H1 (cell line): ENCODE measurements at places on chromosomes 7 and 10.

DNA sequence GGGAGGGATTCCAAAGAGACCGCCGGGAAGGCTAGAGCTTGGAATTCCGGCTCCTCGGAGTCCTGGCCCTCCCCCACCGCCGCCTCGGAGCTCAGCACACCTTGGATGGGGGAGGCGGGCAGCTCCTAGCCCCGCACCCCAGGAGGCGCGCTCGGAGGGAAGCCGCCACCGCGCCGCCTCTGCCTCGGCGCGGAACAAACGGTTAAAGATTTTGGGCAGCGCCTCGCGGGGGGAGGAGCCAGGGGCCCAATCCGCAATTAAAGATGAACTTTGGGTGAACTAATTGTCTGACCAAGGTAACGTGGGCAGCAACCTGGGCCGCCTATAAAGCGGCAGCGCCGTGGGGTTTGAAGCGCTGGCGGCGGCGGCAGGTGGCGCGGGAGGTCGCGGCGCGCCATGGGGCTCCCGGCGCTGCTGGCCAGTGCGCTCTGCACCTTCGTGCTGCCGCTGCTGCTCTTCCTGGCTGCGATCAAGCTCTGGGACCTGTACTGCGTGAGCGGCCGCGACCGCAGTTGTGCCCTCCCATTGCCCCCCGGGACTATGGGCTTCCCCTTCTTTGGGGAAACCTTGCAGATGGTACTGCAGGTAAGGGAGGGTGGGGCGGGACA is at the start of gene CYP26A1:
TSS of gene CYP26A1 (plus strand) at position 355 of the 608 bp plus-strand sequence. CDS start at position 397, 42 bp downstream.
- peak; percentile 81 for DNase-seq

DNA sequence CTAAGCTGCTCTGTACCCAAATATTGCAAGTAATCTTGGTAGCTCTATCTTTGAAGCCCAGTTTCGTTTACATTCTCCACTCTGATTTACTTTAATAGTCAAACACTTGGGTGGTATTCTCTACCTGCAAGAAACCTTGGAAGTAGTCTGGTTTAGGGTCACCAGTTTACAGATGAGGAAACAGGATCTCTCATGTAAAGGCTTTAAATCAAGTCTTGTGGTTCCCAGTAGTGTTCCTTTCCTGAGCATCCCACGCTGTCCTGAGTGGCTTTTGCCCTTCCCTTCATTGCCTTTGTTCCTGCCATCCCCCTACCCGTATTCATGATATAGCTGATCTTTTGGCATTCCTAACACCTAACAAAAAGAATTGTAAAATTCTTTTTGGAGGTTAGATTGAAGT is 20.3 kb downstream of the EXOC4 start:
- no peak for DNase-seq

- DNase-seq, result no peak
Observed at GRCh38 chr7:110432061-110432553, 658.8 kb upstream of the LRRN3 start.

- DNase-seq, result peak; percentile 81
Observed at GRCh38 chr7:149772956-149773434, 393 bp downstream of the ZNF467 start.

DNA sequence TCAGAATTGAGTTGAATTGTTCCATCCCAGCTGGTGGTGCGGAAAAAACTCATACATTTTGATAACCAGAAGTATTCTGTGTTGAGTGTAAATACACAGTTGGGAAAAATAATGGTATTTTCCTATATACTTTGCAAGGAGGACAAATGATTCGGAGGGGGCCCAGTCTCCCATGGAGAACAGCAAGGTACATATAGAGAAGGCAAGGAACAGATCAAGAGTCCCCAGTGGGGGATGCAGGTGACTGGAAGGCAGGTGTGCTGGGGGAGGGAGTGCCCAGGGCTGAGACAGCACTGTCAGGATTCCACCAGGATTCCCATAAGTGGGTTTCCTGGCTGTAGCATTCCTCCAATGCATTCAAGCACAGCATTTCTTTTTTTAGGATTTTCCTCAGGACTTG is 10.8 kb upstream of the ADCY1 start:
- DNase-seq, result no peak

DNA sequence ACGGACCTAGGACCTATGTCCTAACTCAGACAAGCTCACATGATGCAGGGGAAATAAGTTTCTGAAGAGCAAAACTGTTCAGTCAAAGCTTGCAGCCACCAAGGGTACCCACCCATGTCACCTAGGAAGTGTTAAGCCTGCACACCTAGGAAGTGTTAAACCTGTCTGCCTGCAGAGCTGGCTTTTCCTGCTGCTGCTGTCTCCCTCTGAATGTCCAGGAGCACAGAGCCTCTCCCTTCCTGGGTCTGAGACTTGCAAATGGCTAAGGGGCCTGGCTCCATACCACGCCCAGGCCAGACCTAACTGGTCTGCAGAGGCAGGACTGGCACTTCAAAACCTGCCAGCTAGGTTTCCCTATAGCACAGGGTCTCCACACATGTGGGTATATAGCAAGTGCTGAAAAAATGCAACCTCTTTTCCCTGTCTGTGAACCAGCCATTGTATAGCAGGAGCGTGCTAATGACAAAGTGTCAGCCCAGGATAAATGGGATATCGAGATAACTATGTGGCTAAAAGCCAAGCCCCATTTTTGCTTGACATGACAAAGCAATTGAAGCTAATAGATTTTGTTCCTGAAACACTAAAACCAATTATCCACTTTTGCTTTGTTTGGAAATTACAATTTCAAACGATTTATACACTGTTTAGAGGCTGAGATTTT is 1.5 kb downstream of the GDF2 start:
- no peak for DNase-seq

DNA sequence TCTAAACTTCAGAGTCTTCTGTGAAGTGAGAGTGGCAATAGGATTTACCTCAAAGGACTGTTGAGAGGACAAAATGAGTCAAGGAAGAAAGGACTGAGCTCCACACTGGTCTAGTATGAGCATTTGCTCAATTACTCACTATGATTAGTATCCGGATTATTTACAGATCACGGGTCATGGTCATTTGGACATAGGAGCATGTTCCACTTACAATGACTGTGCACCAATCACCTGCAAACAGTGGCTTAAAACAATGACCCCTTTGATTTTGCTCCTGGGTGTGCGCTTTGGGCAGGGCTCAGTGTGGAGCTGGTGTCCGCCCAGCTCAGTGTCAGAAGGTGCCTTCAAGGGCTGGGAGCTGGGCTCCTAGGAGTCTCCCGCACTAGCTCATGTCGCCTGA is 225.4 kb downstream of the TCERG1L start:
- no peak for DNase-seq

GRCh38 chr10:124300224-124300623 is 118.5 kb downstream of the OAT start:
- DNase-seq, result no peak

GRCh38 chr7:82376739-82377138 is 66.8 kb downstream of the CACNA2D1 start:
- DNase-seq, result no peak

GRCh38 chr10:79066411-79067240 is 2.1 kb upstream of the ZMIZ1 start:
- no peak for DNase-seq

DNA sequence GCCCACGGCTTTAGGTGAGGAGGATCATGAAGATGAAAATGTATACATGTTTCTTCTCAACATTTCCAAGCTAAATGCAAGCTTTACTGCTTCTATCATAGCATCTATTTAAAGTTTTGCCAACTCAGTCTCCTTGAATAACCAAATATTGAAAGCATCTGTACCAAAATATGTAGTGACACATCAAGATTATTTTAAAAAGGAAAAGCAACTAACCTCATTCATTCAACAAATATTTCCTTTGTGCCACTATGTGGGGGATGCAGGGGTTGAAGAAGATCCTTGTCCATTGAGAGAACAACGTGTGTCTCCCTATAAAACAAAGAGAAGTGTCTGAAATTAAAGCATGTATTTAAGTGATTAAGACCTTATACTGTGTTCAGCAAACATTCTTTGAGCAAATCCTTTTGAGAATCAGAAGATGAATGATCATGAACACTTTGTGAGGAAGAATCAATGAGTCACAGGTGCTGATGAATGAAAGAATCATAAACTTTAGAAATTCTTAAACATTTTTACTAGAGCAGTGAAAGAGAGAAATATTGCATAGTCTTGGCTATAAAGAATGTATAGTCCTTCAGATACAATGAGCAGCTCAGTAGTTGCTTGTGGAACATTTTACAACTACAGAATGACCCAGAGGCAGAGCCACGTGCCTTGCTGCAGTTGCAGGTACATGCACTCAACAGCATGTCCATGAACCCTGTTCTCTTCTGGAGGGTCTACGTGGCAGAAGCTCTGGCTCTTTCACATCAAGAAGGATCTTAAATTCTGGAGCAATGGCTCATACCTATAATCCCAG is 13.9 kb downstream of the TAS2R60 start:
- DNase-seq, result no peak

DNA sequence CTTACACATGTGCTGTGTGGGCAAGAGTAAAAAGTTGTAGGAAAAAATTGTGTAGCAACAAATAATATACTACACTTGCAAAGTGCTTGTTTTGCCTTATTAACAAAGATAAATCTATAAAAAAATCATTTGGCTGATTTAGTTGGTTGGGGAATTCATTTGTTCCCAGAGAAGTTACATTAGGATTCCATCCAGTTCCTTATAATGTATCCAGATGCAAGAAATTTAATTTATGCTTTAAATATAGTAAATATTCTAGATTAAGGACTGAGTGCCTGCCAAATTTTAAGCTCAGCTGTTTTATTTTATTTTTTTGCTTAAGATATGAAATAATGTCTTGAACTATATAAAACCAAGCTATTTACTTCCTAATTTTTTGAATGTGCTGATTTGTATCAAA is 1169.9 kb downstream of the NXPH1 start:
- no peak for DNase-seq

- no peak for DNase-seq
Observed at GRCh38 chr7:7526006-7526405, 9.7 kb downstream of the COL28A1 start.

DNA sequence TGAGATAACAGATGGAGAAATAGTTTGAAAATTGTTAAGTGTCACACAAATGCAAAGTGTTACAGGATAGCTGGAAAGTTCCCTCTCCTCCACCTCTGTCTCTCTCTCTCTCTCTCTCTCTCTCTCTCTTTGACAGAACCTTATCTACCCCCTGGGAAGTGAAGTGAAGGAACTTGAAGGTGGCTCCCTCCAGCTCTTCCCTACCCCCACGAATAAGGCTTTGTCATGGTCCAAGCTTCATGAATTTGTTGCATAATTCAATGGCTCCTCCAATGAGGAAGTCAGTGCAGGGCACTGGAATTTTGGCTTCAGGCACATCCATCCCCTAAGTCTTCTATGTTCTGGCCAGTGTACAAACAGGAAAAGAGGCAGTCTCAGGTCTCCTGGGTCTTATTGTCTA is 66.4 kb downstream of the CDHR3 start:
- no peak for DNase-seq

GRCh38 chr7:32293833-32294232 is 196.3 kb downstream of the LSM5 start:
- peak; percentile 48 for DNase-seq

- DNase-seq, result no peak
Observed at GRCh38 chr10:73859428-73859783, 14.9 kb downstream of the CAMK2G start.

- no peak for DNase-seq
Observed at GRCh38 chr7:98703916-98704315, 86.8 kb downstream of the NPTX2 start.

DNA sequence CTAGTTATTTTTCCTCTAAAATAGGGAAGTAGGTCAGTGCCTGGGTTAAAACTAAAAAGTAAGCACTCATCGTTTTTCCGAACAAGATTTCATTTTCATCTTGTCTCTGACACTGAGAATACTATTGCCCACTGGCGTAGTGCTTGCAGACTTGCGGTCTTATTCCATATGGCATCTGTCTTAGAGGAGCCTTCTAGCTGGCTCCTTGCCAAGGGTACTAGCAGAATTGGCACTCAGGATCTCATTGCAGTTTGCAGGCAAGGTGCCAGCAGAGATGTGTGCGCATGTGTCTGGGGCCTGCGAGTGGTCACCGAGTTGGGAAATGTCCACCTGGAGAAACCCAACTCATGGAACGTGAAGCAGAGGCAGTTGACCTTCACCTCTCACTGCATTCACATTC is 143.4 kb downstream of the CELF2 start:
- DNase-seq, result no peak

GRCh38 chr7:99742737-99743394 is 7.9 kb upstream of the CYP3A7 start:
- DNase-seq, result no peak

DNA sequence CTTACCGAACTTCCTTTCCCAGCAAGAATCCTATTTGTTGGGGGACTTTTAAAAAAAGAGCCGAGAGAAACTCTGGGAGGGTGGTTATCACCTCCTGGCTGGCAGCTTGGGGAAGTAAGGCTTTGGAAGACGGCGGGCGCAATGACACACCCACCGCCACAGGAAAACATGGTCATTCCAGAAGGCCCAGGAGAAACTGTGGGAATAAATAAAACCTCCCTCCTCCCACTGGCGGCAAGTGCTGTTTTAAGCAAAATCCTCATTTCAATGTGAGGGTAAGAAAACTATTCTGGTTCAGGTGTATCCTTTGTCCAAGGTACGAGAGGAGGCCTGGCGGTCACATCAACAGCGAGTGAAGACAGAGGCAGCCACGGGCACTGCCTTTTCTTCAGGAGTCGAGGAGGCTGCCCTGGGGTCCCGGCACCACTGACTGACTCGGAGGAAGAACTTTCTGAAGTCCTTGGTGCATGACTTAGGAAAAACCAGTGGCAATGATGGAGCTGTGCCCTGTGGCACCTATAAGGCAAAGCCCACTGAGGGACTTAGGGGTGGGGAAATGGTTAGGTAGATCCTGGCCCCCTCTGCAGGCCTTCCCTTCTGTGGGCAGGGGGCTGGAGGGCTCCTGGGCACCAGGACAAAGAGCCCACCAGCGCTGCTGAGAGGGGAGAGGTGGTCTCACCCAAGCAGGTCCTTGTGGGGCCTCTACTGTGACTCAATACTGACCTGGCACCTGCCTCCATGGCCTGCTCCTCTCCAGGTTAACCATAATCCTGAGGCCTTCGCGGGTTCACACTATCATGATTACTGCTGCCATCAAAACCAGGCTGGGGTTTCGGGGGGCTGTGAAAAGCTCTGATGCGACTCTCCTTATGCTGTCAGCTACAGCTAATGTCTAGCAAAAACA is 21.4 kb downstream of the DNAJB12 start:
- DNase-seq, result no peak

DNA sequence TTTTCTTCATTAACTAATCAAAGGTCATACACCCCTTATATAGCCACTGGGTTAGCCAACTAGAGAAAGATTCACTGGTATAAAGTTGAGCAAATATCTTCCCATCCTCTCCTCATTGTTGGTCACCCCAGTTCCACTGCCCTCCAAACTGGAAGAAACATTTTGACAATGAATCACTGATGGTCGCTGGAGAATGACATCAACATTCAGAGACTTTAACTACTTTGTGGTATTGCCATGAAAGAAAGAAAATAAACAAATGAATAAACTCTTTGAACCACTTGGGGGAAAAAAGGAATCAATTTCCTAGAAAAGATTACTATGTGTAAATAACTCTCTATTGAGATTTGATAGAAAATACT is 23.4 kb downstream of the HYCC1 start:
- no peak for DNase-seq

DNA sequence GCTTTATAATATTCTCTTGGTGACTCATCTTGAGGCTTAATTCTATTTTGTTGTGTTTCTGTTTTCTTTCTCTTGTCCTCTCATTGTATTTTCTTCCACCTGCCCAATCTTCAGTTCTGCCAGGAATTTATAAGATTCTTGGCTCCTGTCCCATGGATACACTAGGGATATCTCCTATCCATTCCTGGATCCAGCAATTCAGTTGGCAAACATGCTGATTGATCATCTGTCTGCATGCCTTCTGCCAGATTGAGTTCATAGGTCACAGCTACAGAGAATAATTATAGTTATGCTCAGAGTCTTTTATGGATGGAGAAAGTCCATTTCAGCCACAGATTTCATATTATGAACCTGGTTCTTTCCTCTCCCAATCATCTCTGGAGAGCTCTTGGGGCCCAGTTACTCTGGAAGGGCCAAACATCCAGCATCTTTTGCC is 140.4 kb upstream of the MAGI2 start:
- no peak for DNase-seq
